Stimulated activated CD4-positive, alpha-beta T cell treated with anti-CD3 and anti-CD28 coated beads, TNF-alpha, amount 100 ng/mL, for 4 hours (primary cell): ENCODE measurements at places on chromosomes 11 and 22.

GRCh38 chr11:8065031-8065430 lies 16.0 kb upstream of the TUB start:
- no peak for DNase-seq

DNA sequence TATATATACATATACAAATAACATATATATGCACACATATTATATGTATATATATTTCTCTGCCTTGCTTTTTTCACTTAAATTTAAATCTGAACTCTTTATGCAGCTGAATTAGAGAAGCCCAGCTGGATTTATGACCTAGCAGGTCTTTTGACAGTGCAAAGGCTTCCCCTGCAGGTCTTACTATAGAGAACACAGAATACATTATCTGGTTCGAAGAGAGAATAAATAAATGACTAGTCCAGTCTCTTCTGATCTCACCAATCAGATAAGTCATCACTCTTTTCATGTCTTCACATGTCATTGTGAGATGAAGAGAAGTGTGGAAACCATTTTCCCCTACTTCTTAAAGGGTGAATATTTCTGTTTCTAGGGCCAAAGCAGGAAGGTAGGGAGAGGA lies 58.2 kb downstream of the OR10A6 start:
- DNase-seq, result no peak

- no peak for DNase-seq
Observed at GRCh38 chr11:57391111-57391510, 661 bp upstream of the PRG2 start.

GRCh38 chr11:111720801-111721494 lies 45.2 kb downstream of the PPP2R1B start:
- no peak for DNase-seq

- no peak for DNase-seq
Observed at GRCh38 chr11:17013548-17014320, 480 bp downstream of the PLEKHA7 start.
